ENCODE measurements at places on chromosomes 1 and 21.
A peak's percentile ranks its signal among the peaks of the same experiment; 100 is the strongest.

- DNase-seq = peak; percentile 6
- no peaks in the 10 kb centered on the region for H3K27me3 ChIP-seq
- no peak overlapping the region for H3K4me3 ChIP-seq
- no peaks in the 10 kb centered on the region for H3K4me1 ChIP-seq
These were observed 89.9 kb downstream of the SGIP1 start for GRCh38 chr1:66623812-66624211.

DNA sequence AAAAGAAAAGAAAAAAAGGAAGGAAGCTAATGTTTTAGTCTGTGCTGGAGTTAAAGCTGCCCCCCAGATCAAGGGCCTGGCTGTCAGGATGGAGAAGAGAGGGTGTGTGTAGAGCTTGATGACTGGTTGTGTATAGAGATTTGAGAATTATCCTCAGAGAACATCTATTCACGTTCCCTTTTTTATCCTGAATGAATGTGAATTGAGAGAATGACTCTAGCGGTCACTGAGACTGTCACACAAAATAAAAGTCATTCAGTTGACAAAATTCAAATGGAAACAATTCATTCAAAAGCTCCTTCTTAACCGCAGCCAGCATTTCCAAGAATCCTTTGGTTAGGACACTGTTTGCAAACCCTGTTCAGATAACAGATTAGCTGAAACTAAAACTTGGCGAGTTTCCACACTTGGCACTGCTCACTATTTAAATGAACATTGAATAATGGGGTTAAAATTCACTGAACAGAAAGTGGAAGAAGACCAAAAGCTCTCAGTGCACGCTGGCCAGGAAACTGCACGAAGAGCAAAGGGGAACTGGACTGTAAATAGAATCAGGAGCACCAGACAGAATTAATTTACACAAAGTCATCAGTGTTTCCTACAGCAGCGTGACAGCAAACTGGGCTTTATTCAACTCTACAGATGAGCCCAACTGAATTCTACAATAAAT, 13.6 kb upstream of the FAM89A start:
- peaks cover 4% of the 10 kb centered on the region for H3K4me1 ChIP-seq
- no peaks in the 10 kb centered on the region for H3K36me3 ChIP-seq
- peak; percentile 92 for DNase-seq
- H3K27ac ChIP-seq = no peak overlapping the region
- H3K4me3 ChIP-seq = no peak overlapping the region
- no peaks in the 10 kb centered on the region for H3K27me3 ChIP-seq

DNA sequence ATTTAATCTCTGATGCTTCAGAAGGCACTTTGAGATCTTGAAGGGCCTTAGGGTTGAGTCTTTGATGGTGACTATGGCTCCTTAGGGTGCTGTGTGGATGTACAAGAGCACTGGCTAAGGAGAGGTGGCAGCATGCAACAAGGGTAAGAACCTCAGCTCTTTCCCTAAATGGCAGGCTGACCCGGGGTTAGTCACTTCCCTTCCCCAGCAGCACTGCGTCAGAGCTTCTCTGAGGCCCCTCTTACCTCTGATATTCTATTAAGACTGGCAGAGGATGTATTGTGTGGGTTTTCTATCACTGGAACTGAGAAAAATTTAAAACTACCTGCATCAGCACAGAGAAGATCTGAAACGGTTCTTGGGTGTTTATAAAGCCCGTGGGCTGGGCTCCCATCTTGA, 11.8 kb downstream of the C1orf116 start:
- no peak for DNase-seq
- H3K27me3 ChIP-seq = no peaks in the 10 kb centered on the region
- H3K36me3 ChIP-seq = peaks cover 4% of the 10 kb centered on the region
- H3K4me1 ChIP-seq = peaks cover 3% of the 10 kb centered on the region
- H3K27ac ChIP-seq = peak overlapping the region; percentile 73

DNA sequence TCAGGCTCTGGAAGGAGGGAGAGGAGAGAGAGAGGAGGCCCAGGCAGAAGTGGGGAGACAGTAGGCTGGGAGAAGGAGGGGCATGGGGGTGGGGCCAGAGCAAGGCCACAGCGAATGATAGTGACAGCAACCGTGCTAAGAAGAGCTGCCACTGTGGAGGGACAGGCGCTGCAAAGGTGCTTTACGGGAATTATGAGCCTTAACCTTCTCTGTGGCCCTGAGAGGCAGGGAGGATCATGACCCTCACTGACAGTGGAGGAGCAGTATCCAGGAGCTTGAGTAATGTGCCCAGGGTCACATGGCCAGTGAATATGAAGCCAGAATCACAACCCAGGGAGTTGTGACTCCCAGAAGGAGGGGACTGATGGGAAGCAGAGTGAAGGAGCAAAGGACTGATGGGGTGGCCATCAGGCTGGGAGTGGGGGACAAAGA, 53.4 kb upstream of the RPL11 start:
- H3K27ac ChIP-seq = no peak overlapping the region
- no peaks in the 10 kb centered on the region for H3K27me3 ChIP-seq
- H3K4me1 ChIP-seq = peaks cover 6% of the 10 kb centered on the region
- no peak overlapping the region for H3K4me3 ChIP-seq
- no peaks in the 10 kb centered on the region for H3K36me3 ChIP-seq
- DNase-seq = no peak

GRCh38 chr1:70436622-70437251, 25.7 kb downstream of the CTH start:
- H3K4me3 ChIP-seq = no peak overlapping the region
- H3K36me3 ChIP-seq = peaks cover 13% of the 10 kb centered on the region
- peak; percentile 17 for DNase-seq
- no peaks in the 10 kb centered on the region for H3K27me3 ChIP-seq

Measured in lung (tissue), 17 donors.